ENCODE measurements at places on chromosomes 4 and X. TPM values are rescaled to one million over a fixed set of nuclear protein-coding genes. Genes with fewer than 3 reads are reported as not detected.

- H3K4me3 ChIP-seq, result no peak overlapping the region
- DNase-seq, result no peak
- no peaks in the 10 kb centered on the region for H3K36me3 ChIP-seq
- no peaks in the 10 kb centered on the region for H3K27me3 ChIP-seq
- no peak overlapping the region for H3K27ac ChIP-seq
Measured at GRCh38 chrX:154002215-154002719, 17.4 kb downstream of the IRAK1 start.

- DNase-seq, result no peak
- H3K27me3 ChIP-seq, result no peaks in the 10 kb centered on the region
- no peaks in the 10 kb centered on the region for H3K4me1 ChIP-seq
- H3K36me3 ChIP-seq, result no peaks in the 10 kb centered on the region
- no peak overlapping the region for H3K4me3 ChIP-seq
Measured at GRCh38 chr4:41703785-41704184, 44.7 kb downstream of the PHOX2B start.

GRCh38 chrX:6053141-6053540, 175.5 kb downstream of the NLGN4X start:
- no peaks in the 10 kb centered on the region for H3K27me3 ChIP-seq
- H3K4me1 ChIP-seq, result no peaks in the 10 kb centered on the region
- no peaks in the 10 kb centered on the region for H3K36me3 ChIP-seq
- H3K27ac ChIP-seq, result no peak overlapping the region
- no peak for DNase-seq

DNA sequence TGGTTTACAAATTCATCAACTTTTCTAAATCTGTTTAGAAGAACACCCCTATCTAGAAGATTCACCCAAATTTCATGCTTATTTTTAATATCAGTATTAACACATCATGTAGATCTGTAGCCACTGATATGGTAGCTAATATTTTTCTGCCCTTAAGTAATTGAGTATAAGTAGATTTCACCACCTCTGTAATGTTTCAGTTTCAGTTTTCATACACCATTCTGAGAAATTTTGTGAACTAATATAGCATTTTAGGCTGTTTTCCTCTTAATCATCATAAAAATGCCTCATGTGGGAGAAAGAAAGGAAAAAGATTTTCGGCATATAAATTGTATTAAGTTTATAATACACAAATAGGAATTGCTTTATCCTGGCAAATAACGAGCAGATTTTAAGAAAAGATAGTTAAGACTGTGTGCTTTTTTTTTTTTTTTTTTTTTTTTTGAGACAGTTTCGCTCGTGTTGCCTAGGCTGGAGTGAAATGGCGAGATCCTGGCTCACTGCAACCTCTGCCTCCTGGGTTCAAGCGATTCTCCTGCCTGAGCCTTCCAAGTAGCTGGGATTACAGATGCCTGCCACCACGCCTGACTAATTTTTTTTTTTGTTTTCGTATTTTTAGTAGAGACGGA, 21.4 kb upstream of the RBPJ start:
- H3K36me3 ChIP-seq, result no peaks in the 10 kb centered on the region
- peaks cover under 1% of the 10 kb centered on the region for H3K27me3 ChIP-seq
- no peak for DNase-seq
- no peaks in the 10 kb centered on the region for H3K4me1 ChIP-seq

Gene PDLIM3
- 445 TPM for total RNA-seq

DNA sequence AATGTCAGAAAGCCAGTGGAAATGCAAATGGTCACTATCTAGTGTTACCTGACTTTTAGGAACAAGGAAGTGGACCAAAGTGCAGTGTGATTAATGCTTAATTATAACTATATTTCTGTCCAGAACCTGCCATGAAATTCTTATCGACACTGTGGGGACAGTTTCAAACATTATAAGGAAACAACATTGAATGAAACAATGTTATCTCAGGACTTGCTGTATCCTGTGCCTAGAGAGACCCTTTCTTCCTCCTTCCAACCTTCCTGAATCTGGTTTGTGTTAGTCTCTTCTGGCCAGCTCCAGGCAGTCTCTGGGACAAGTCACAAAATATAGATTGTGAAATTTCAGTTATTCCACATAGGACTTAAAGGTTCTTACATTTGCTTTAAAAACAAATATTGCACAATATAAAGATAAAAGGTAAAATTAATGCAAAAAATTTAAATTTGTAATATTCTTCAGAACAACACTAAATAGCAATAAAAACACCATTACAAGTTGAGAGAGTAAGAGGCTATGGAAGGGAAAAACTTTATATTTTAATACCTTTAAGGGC, 203.4 kb downstream of the ZNF674 start:
- DNase-seq, result no peak
- H3K27ac ChIP-seq, result no peak overlapping the region
- no peaks in the 10 kb centered on the region for H3K4me1 ChIP-seq
- no peaks in the 10 kb centered on the region for H3K27me3 ChIP-seq

Gene COL4A6
- under 0.01 TPM for total RNA-seq

Gene PGAM4
- total RNA-seq, result not detected

DNA sequence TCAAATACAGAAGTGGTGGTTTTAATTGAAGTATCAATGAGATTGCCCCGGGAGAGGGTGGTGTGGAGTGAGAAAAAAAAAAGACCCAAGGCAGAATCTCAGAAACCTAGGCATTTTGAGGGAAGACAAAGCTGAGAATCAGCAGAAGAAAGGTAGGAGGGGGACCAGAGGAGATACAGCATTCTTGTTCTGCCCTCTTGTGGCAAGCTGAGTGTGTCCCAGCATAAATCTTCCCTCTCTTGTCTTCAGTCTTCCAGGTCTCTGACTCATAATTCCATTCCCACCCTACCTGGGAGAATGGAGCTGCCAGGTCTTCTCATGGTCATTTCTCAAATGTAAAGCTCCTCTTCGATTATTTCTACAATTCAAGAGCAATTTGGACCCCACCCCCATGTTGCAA, 32.7 kb upstream of the MAGED1 start:
- no peak overlapping the region for H3K27ac ChIP-seq
- H3K27me3 ChIP-seq, result no peaks in the 10 kb centered on the region
- H3K36me3 ChIP-seq, result no peaks in the 10 kb centered on the region

Gene PPEF1
- not detected for total RNA-seq

Gene BGN
- 1,387 TPM for total RNA-seq

DNA sequence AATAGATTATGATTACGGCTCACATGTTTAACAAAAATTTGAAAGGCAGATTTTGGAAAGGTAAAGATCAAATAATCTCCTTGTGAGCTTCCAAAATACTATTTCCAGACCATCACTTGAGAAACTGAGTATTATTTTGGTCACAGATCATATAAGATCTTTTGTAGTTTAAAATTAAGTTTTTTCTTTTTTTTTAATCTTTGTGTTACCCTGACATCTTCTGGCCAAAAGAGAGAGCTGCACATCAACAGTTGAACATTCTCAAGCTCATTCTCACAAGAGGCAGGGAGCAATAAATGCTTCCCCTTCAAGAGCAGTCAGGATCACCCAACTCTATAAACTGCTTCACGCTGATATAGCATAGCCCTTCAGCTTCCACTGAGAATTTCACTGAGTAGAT, 15.9 kb downstream of the TMEM192 start:
- H3K36me3 ChIP-seq, result peaks cover 65% of the 10 kb centered on the region
- H3K4me3 ChIP-seq, result no peak overlapping the region
- H3K4me1 ChIP-seq, result no peaks in the 10 kb centered on the region

Gene SCML2
- 0.64 TPM for total RNA-seq

Gene PALLD
- total RNA-seq, result 204 TPM
